ENCODE measurements at places on chromosomes 16 and 17.

GRCh38 chr16:51731160-51731559 lies 580.1 kb upstream of the SALL1 start:
- no peak for DNase-seq

DNA sequence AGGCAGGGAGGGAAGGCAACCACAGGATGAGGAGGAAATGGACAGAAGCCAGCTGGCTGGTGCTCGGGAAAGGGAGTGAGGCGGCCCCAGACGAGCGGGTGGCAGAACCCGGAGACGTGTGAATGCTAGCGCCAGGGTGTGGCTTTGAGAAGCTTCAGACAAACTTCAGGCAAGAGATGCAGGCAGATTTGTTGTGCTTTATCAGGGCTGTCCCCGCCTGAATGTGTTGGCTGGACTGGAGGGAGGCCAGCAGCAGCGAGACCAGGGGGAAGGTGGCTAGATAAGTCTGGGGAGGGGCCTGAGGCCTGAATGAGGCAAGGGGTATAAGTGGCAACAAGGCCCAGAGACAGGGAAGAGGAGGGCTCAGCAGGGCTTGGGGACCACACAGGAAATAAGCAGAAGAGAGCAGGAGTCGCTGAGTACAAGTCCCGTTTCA lies 22.0 kb downstream of the CAMKK1 start:
- DNase-seq: no peak

- peak; percentile 10 for DNase-seq
Measured at GRCh38 chr17:9115214-9116191, 94.2 kb downstream of the NTN1 start.

DNA sequence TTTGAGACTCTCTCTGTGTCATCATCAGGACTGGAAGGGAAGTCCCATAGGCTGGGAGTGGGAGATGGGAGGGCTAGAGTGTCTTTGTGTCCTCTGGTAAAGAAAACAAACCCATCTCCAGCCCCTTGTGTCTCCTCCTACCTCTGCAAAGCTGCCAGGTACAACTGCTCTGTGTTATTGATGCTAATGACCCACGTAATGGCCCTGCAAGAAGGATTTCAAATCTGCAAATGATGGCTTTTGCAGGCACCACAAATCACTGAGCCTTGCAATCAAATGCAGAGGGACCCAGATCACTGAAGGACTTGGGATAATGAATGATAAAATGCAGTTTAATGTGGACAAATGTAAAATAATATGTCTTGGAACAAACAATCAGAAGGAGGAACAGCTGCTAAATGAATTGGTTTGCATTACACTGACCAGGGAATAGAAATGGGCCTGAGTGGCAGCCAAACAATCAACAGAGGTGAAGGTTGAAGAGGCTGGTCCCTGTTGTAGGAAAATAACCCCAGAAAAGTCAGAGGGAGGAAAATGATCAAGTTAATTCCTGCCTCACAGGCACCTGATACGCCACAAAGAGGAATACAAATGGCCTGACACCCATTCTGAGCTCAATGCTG lies 425.1 kb downstream of the UTP18 start:
- DNase-seq: no peak

DNA sequence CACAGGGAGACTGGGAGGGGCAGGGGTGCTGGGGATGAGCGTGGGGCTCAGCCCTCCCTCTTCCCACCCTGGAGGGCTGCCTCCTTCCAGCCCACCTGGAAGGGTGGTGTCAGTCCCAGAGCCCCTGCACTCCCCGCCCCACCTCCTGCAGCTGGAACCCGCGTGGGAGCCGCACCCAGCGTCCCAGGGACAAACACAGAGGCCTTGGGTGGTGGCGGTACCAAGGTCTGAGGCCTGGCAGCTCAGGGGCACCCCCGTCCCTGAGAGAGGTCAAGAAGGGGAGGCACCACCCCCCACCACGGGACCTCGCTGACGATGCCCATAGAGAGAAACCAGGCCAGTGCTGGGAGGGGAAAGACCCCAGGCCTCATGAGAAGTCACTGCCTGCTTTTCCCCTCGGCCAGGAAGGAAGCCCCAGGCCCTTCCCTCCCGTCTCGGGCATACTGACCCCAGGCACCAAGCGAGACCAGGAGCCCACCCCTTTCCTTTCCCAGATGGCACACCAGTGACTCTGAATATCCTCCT lies 4.1 kb downstream of the HS3ST6 start:
- no peak for DNase-seq

GRCh38 chr16:81649561-81650184 lies 129.4 kb upstream of the PLCG2 start:
- no peak for DNase-seq

DNA sequence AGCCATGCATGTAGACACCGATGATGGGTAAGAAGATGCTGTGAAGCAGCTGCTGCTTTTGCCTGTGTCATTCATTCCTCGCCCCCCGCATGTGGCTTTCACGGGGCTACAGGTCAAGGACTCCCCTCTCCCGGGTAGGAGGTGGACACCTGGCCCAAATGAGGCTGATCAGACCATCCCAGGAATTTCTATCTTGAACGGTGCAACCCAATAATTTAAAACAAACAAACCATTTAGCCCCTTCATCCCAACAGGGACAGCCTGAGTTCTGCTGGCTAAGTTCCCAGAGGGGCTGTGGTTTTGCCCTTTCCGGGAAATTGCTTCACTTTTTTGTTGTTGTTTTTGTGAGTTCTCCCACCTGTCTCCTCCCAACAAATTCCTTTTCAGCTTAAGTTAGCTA lies 137.7 kb upstream of the CDH5 start:
- DNase-seq: no peak

DNA sequence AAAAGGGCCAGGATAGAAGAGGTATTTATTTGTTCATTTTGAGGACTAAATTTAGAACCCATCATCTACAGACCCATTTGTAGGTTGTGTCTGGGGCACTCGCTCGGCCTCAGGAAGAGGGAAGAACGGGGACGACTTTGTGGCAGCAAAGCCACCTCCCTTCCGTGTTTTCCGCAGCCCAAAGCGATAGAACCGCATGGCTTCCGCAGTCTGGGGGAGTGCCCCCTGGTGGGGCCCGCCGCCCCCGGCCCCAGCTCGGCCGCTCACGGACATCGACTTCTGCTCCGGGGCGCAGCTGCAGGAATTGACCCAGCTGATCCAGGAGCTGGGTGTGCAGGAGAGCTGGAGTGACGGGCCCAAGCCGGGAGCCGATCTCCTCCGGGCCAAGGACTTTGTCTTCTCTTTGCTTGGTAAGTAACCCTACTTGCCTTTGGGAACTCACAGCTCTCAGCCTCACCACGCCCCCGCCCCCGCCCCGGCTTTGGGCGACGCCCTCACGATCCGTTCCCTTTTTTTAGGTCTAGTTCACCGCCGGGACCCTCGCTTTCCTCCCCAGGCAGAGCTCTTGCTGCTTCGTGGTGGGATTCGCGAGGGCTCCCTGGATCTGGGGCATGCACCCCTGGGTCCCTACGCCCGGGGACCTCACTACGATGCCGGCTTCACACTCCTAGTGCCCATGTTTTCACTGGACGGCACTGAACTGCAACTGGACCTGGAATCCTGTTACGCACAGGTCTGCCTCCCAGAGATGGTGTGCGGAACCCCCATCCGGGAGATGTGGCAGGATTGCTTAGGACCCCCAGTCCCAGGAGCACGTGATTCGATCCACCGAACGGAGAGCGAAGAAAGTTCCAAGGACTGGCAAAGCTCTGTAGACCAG lies 681 bp downstream of the TMEM102 start:
- DNase-seq: no peak

DNA sequence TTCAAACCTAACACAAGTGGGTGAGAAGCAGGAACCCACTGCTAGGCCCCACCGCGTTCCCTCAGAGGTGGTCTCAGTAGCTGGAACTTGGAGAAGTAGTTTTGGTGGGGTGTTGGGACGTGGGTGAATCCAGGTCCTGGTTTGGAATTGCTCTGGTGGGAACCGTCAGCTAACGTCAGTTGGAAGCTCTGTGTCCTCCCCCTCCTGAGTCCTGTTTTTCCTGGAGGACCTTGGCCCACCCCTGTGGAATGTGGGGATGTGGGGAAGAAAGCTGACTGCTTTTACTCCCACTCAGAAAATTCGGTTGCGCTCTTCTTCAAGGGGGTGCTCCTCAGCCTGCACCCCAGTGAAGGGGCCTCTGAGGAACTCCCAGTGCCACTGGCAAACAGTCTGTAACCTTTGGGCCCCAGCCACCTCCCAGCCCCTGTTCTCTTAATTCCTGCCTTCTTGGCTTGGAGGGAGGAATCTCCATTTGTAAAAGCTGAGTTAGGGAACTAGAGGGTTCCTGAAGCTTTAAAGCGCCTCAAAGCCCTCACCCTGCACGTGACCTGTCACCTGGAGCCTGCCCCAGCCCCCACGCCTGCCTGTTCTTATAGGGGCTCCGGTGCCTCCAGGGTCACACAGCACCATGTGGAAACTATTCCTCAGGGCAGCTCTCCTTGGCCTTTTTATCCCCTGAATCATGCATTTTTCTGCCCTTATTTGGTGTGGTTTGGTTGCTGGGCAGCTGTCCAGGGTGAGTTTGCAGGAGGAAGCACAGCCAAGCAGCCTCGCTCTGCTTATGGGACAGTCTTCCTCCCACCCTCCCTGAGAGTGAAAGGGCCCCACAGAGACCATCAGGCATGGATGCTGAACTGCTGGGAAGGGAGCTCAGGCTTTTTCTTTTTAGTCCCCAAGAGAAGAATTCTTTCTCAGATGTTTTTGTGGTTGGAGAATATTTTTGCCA lies 16.2 kb upstream of the NAGLU start:
- no peak for DNase-seq

DNA sequence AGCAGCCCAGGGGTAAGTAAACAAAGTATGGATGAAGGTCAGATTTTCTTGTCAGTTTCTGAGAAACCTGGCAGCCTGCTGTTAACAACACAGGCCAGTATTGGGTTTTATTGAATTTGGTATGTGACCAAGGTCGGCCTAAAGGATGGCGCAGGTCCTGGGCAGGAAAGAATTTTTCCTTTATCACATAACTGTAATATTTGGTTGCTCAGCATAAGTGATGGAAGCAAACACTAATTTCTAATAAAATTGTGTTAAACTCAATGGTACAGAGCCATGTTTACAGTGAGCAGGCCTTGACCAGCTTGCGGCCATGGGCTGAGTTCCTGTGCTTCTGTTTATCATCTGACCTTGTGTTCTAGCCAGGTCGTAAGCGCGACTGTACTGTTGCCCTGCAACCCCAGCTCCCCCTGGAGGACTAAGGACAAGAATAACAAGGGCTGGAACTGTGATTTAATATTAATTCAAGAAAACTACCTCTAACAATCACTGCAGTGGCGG lies 10.5 kb downstream of the POLDIP2 start:
- no peak for DNase-seq

GRCh38 chr16:48559462-48560211 lies 50.3 kb downstream of the N4BP1 start:
- no peak for DNase-seq

GRCh38 chr16:4314532-4315185 lies 1.2 kb upstream of the GLIS2 start:
- DNase-seq: no peak

DNA sequence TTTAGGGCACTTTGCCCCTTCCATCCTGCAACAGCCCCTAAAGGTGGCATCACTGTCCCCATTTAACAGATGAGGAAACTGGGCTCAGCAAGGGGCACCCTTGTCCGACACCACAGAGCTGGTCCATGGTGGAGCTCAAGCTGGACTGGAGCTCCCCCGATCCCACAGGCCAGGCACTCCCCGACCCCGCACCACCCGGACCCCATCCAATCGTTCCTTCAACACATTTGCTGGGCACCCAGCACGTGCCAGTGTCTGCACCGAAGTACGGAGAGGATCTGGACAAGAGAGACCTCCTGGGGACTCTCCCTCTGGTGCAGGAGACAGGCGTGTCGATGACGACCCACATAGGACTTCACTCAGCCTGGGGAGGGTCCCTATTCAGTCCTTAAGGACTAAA lies 13.4 kb downstream of the EMC6 start:
- DNase-seq: no peak

DNA sequence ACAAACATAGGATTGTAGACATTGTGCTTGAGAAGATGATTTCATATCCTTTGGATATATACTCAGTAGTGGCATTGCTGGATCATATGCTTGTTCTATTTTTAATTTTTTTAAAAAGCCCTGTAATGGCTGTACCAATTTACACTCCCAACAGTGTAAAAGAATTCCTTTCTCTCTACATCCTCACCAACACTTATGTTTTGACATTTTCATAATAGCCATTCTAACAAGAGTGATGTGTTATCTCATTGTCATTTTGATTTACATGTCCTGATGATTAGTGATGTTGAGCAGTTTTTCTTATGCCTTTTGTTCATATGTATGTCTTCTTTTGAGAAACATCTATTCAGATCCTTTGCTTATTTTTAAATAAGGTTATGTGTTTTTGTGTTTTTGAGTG lies 1039.2 kb upstream of the GOT2 start:
- DNase-seq: no peak

GRCh38 chr16:59719121-59719520 lies 985.0 kb upstream of the GOT2 start:
- DNase-seq: no peak

DNA sequence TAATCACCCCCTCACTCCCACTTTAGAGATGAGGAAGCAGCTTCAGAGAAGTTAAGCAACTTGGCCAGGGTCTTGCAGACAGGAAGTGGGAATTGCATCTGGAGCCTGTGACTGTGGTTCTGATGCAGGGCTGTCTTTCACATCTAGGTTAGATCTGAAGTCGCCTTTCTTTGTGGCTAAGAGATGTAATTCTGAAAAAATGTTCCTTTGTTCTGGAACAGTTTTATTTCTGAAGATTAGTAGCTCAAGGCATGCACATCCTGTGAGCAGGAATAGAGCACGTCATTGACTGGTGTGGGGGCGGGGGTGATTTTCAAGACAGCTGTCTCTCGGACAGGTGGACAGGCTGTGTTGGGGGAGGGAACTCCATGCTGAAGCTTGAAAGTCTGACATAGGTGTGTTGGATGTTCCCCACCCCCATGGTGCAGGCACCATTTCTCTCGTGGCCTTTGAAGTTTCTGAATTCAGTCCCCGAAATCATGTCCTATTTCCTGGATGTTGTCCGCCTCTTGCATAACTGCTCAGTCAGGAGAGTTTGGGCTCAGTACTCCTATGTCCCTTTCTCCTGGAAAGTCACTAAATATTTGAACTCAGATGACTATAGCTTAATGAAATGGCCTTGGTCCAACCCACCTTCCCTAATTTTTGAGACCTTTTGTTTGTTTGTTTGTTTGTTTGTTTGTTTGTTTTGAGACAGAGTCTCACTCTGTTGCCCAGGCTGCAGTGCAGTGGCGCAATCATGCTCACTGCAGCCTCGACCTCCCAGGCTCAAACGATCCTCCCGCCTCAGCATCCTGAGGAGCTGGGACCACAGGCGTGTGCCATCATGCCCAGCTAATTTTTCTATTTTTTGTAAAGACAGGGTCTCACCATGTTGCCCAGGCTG lies 21.0 kb upstream of the HERPUD1 start:
- no peak for DNase-seq

DNA sequence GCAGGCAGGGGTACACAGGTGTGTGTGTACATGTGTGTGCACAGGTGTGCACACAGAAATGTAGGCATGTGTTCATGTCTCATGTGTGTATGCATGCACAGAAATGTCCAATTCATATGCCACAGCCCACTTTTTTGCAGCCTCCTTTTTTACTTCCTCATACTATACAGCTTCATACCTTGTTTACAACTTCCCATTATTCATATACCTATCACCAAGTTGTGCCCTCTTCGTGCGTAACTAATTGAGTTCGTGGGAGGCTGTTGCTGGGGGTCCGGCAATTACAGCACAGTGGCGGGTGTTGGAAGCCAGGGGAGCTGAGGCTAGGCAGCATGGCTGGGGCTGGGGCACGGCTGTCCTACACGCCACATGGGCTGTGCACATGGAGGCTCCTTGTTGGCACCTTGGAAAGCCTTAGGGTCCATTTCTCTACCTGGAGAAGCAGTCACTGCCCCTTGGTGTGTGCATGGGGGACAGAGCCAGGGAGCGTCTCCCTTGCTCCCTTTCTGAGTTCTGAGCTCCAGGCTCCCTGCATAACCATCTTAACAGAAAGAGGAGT lies 266.7 kb downstream of the ENGASE start:
- DNase-seq: no peak

All from activated CD8-positive, alpha-beta memory T cell treated with anti-CD3 and anti-CD28 coated beads for 48 hours (primary cell).